MM.1S (cell line): ENCODE measurements at places on chromosomes 3 and 15.

GRCh38 chr3:117589454-117589853 lies 879.9 kb downstream of the TUSC7 start:
- peak; percentile 22 for DNase-seq

- peak; percentile 95 for DNase-seq
Measured at GRCh38 chr3:179438841-179439240, 12.4 kb downstream of the GNB4 start.

GRCh38 chr15:83248151-83249029 lies 36.1 kb downstream of the BNC1 start:
- peak; percentile 67 for DNase-seq

DNA sequence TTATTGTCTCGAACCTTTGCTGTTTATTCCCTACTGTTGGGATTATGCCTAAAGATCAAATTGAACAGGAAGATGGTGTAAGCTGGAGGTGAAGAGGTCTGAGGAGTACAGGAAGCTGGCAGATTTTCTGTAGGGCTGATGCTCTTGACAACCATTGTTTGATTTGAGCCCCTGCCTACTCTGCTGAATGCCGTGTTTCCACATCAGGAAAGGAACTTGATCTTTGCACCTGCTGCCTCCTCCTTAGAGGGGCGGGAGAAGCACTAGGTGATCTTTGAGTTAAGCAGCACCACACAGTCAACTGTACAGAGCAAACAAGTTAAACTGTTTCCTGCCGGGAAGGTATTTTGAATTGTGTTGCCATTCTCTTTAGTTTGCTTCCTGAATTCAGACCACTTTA lies 364.6 kb upstream of the EPHA6 start:
- no peak for DNase-seq

DNA sequence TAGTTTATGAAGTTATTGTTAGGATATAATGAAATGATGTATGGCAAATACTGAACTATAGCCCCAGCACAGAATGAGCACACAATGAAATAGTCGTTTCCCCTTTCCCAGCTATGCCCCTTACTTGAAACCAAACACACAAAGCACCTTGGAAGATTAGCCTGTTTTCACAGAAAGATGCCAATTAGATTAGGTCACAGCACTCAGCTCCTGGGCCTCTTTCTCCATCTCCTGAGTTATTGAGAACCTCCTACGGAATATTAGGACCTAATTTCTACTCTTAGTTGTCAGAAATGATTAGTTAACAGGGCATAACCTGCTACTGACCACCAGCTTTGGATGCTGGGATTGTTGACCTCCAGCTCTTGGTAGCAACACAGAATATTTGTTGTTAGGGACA lies 269.4 kb upstream of the ROPN1 start:
- no peak for DNase-seq

GRCh38 chr3:50189989-50190388 lies 1.4 kb upstream of the GNAT1 start:
- DNase-seq = no peak

- peak; percentile 56 for DNase-seq
Measured at GRCh38 chr3:30199096-30199759, 407.2 kb upstream of the TGFBR2 start.

GRCh38 chr3:186965141-186965879 lies 35.0 kb downstream of the ST6GAL1 start:
- no peak for DNase-seq

DNA sequence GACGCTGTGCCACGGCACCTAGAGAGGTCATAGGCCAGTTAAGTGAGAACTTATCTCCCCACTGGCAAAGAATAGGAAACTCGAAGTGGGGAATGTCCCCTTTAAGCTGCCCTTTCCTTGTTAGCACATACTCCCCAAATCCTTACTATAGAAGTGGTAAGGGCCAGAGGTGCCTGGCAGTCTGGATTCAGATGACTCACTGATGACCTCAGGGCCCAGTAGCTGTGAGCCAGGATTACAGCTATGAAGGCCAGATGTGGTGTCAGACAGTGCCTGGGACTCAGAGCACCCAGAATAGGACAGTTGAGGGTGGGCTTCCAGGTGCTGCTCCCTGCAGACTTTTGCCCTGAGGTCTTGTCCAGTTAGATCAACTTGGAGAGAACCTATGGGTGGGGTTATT lies 37.7 kb downstream of the PDIA5 start:
- DNase-seq = no peak

GRCh38 chr3:144105542-144105941 lies 133.9 kb downstream of the DIPK2A start:
- DNase-seq = no peak

- DNase-seq = no peak
Measured at GRCh38 chr3:110430146-110430545, 641.5 kb upstream of the NECTIN3 start.

- DNase-seq = peak; percentile 45
Measured at GRCh38 chr3:51434746-51435327, 43.8 kb downstream of the RBM15B start.

GRCh38 chr3:110901536-110901935 lies 170.1 kb upstream of the NECTIN3 start:
- DNase-seq = no peak

DNA sequence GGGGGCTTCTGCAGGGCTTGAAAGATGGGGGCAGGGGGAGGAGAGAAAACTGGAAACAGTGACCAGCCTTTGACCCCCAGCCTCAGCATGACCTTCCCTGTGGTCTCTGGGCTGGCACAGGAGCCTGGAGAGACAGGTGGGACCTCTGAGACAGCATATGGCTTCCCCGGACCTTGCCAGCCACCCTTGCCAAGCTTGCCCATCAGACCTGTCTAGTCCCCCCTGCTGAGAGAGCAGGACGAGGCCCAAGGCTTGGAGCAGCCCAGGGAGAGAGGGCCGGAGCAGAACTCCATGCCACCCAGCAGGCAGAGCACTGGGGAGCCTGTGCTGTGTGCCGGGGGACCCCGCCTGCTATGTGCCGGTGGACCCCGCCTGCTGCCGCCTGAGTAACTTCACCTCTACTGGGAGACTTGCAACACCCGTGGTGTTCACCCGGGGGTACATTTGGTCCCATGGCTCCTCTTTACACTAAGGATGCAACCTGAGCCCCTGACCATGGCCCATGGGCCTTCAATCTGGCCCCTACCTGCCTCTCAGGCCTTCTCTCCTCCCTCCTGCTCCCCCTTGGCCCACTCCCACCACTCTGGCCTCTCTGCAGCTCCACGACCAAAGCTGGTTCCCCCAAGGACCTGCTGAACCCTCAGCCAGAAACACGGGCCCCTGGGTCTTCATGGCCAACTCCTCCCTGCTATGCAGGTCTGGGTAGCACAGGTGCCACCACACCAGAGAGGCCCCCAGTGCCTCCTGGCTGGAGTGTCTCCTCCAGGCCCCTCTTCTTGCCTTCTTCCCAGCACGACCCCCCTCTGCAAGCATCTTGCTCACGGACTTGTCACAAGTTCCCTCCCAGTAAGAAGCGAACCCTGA lies 21.1 kb upstream of the SLC41A3 start:
- no peak for DNase-seq

GRCh38 chr15:57553526-57553925 lies 38.2 kb upstream of the MYZAP start:
- no peak for DNase-seq

DNA sequence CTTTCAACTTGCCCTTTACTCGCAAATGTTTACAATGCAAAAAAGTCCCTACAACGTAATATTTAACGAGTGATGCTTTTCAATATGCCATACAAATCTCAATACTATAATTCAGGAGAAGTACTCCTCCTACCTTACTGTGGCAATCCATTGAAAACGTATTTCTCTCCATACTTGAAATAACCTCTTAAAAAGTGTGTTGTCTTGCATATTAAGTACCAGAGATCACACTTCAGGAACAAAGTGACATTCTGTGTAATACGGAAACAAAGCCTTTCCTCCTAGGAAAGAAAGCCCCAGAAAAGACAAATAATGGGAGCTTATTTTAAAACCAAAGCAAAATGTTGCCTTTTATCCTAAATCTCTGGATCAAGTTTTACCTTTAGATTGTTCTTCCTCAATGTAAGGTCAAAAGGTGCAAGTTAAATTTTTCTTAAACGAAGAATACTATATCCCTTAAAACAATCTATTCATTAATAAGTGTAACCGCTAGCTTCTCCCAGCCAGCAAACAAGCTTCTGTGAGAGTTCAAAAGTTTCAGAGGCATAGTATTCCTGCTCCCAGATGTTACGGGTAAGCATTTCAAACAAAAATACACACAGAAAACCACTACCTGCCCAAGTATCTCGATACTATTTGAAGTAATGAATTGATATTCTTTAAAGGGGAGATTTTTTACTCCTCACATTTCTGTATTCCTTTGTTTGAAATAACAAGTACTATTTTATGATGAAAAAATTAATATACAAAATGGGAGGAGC lies 1.7 kb downstream of the TJP1 start:
- DNase-seq = no peak

DNA sequence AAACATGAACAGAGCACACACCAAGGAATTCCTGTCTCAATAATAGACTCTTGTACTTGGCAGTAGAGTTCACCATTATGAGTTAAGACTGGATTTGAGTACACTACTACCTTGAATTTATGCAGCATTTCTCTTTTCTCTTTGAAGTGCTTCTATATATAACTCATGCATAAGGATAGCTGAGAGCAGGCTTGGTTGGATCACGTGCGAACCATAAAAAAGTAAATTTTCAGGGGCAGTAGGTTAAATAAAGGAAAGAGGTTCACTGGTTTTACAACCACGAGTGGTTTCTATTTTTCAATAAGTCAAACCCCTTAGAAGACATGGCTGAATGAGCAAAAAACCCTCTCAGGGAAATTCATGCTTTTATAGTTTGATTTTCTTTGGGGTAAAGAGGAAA lies 28.6 kb upstream of the PDZRN3 start:
- DNase-seq = no peak

- no peak for DNase-seq
Measured at GRCh38 chr15:80121546-80121945, 31.3 kb upstream of the FAH start.

GRCh38 chr3:43062564-43063040 lies 43.3 kb downstream of the POMGNT2 start:
- DNase-seq = no peak

GRCh38 chr15:70399204-70399603 lies 301.5 kb upstream of the TLE3 start:
- no peak for DNase-seq

DNA sequence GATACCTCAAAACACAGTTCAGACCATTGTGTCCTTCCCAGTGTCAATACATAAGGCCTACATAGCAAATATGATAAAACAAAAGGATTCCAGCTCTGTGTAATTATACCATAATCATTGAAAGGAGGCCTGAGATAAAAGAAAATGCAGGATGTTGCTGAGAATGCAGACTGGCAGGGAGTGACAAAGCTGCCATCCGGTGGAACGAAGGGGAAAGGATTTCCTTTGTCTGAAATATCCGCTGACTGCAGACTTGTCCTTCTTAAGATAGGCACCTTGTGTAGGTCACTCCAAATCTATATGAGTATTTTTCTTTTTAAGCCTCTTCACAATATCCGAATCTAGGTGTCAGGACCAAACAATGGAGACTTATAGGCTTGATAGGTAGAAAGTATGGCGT lies 108.0 kb downstream of the KCNH8 start:
- DNase-seq = no peak

GRCh38 chr3:174955513-174956016 lies 96.4 kb downstream of the NAALADL2 start:
- DNase-seq = no peak

DNA sequence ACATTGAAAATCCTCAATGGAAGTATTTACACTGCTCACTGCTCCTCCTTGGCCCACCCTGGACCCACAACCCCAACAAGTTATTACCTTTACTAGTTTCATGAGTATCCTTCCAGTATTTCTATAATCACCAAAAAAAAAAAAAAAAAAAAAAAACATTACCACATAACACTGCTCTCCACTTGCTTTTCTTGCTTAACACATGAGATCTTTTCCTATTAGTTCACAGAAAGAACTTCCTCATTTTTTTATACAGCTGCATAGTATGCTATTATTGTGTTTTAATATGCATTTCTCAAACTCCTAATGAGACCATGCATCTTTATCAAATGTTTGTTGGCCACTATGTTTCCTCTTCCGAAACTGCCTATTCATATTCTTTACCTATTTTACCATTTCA lies 14.6 kb downstream of the GABPB1 start:
- DNase-seq = no peak

- no peak for DNase-seq
Measured at GRCh38 chr15:77632534-77633133, at the start of gene LINGO1. Gene LINGO1, minus strand, starts transcription at chr15:77632912. Its CDS starts 597 bp downstream, at chr15:77632315.

DNA sequence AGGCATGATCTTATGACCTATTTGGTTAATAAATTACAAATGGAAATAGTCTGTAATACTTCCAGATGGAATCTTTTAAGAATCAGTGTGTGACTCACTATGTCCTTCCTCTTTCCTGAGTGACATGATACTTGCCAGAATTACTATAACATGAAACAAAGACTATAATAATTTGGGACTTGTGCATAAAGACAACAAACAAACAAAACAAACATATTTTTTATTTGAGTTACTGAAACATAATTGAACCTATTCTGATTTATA lies 1268.1 kb downstream of the OTOL1 start:
- no peak for DNase-seq

- DNase-seq = no peak
Measured at GRCh38 chr3:196920733-196921132, 21.6 kb downstream of the NCBP2 start.

DNA sequence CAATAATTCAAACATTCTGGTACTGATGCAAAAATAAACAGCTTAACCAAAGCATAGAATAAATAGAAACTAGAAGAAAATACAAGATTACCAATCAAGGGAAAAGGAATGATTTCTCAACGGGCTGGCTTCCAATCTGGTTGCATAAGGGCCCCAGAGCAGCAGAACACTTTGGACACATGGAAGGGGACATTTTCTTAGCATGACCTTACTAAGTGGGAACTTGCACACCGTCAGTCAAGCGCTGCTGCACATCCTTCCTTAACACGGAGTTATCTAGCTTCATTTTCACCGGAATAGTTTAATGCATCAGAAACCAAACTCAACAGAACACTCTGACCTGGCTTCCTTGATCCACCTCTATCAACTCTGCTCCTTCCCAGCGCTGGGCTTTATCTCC lies 388.5 kb downstream of the VPS13C start:
- DNase-seq = no peak

DNA sequence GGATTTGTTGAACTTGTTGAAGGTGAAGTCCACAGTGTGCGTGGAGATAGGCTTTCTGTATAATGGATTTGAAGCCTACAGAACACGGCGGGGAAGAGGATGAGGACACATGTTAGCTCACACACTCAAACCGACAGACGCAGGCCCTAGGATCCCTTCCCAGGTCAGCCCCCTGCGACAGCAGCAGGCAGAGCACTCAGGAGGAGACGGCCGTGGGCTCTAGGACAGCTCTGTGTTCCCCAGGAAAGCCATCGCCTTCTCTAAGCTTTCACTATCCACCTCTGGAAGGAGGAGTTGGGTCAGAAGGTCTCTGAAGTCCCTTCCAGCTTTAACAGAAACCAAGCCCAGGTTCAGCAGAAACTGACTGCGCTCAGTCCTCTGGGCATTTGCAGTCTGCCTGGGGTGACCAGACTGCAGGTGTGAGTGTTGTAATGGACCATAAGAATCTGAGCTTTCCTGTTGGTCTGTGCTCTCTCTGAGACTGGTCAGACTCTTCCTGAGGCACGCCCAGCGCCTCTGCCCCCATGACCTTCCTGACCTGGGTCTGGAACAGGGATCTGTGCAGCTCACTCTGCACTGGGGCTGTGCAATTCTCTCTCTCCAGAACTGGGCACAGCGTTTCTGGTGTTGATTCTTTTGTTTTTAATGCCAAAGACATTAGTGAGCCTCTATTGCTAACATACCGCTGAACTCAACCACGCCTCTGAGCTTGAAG lies 33.5 kb downstream of the UMPS start:
- DNase-seq = no peak

- DNase-seq = no peak
Measured at GRCh38 chr3:187802928-187803259, 57.6 kb upstream of the BCL6 start.
